ENCODE measurements at places on chromosomes 5 and 9.

DNA sequence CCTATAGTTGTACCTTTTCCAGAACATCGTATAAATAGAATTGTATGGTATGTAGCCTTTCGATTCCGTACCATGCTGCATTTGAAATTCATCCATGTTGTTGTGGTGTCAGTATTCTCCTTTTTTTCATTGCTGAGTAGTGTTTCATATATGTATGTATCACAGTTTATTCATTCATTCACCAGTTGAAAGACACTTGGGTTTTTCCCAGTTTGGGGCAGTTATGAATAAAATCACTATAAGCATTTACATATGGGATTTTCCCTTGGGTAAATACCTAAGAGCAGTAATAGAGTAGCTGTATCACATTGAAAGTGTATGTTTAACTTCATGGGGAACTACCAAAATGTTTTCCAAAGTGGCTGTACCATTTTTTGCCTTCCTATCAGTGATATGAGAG is 16.1 kb upstream of the FKTN start:
- DNase-seq: no peak

GRCh38 chr5:27267209-27267824 is 228.9 kb upstream of the CDH9 start:
- DNase-seq: no peak

DNA sequence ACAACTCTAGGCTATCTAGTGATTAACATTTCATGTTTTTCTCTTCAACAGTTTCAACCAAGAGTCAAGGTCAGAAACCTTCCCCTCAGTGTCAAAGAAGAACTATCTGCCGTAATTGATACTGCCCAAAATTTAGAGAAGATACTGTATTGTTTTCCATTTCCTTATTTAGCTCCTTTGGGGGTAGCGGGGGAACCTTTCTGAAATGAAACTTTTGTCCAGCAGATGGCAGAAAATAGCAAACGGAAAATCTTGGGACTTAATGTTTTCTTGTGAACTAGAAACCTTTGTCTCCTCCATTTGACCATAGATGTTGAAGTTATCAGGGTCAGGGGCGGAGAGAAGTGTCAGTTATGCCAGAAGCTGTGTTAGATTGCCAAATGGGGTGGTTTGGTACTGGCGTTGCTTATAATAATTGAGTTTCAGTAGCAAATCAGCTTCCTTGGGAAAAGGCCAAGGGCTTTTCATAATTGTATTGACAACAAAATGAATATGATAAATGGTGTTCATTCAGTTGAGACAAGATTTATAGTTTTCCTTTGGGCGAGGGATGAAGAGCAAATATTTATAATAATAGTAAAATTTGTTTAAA is 101.7 kb upstream of the TLX3 start:
- no peak for DNase-seq

- DNase-seq: no peak
Observed at GRCh38 chr9:114347675-114348074, 18.0 kb downstream of the ORM2 start.

GRCh38 chr5:3511934-3512333 is 83.7 kb upstream of the IRX1 start:
- no peak for DNase-seq
